ENCODE measurements at places on chromosomes 2 and 18.

GRCh38 chr2:52022006-52022405 is 990.1 kb upstream of the NRXN1 start:
- DNase-seq, result no peak

- DNase-seq, result no peak
These were observed 1235.4 kb downstream of the LRP1B start for GRCh38 chr2:140895378-140895777.

DNA sequence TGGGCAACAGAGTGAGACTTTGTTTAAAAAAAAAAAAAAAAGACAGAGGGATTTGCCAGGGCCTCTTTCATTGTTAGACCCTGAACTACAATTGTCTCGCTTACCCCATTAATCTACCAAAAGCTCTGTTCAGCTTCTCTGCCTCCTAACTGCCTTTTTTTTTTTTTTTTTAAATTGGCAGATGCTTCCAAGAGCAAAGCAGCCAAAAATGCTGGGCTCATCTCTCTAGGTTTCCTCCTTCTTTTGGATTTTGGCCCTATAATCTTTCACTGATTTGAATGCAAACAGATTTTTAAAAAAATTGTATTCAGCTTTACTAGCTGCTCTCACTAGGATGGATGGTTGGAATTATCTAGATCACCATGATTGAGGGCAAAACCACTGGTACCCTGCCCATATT is 33.2 kb upstream of the RAPGEF4 start:
- DNase-seq, result no peak

GRCh38 chr2:176934131-176934530 is 278.5 kb upstream of the HNRNPA3 start:
- DNase-seq, result no peak

DNA sequence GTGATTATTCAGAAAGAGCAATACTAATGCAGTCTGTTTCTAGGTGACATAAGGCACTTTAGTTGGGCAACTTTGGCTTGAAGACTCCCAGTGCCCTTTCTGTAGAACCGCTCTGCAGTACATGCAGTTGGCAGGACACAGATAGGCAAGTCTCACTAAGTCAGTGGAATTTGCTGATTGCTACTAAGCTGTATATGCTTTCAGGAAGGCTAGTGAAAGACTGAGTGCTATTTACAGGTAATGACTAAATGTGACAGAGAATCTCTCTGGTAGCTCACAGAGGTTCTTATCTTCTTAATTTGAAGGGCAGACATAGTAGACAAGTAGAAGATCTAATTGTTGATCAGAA is 243.0 kb downstream of the WDPCP start:
- no peak for DNase-seq

GRCh38 chr18:77049938-77050337 is 82.6 kb downstream of the MBP start:
- no peak for DNase-seq

GRCh38 chr2:196410008-196410407 is 229.5 kb upstream of the CCDC150 start:
- no peak for DNase-seq

GRCh38 chr2:133773854-133774653 is 205.8 kb upstream of the NCKAP5 start:
- DNase-seq, result no peak
